ENCODE measurements at places on chromosomes 7 and 10.

DNA sequence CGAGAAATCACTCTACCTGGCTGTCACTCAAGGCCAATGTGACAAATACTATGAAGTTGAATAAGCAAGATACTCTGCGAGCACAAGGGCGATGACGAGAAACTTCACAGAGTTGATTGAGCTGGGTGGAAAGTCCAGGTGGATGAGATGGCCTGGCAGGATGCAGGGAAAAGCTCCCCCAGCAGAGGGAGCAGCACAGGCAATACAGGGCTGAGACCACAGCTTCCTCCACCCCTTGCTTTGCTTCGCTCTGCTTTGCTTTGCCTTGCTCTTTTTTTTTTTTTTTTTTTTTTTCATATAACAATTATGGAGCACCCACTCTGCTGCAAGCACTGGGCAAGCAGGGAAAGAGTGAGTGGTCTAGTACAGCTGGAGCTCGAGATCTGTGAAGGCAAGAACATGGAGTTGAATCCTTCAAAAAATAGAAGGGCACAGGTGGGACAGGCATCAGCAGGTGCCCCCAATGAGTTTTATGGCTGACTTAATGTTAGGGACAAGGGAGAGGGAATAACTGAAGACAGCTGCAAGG is 88.3 kb downstream of the CABCOCO1 start:
- peak; percentile 21 for DNase-seq

DNA sequence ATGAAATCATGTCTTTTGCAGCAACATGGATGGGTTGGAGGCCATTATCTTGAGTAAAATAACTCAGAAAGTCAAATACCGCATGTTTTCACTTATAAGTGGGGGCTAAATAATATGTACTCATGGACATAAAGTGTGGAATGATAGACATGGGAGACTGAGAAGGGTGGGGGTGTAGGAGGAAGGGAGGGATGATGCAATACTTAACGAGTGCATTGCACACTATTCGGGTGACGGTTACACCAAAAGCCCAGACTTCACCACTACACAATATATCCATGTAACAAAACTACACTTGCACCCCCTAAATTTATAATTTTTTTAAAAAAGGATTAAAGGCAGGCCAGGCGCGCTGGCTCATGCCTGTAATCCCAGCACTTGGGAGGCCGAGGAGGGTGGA is 13.6 kb downstream of the LGI1 start:
- DNase-seq = no peak

DNA sequence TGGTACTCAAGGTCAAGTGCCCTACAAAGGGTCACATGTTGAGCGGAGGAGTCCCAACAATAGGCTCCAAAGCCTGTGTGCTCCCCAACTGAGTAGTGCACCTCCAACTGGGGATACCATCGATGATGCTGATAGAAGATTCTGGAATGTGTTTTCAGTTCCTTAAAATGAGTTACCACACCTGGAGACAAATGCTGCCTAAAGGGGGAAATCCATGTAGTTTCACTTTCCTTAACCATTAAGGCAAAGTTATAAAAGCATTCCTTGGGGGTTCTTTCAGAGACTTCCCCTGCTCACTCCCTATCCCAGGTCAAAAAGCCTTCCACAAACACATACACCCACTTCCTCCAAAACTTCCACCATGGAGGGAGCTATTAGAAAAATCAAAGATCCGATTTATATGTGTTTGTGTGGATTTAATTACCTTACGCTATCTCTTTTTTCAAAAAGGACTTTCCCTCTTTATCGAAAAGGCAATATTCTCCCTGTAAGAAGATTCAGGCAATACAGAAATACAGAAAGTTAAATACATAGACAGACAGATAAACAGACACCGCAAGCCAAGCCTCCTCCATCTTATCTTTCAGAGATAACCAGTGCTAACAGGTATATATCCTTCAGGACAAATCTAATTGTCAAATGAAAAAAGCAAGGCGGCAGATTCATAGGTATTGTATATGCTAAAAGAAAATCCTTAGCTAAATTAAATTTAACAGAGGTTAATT is 135.9 kb upstream of the ASAH2 start:
- no peak for DNase-seq

DNA sequence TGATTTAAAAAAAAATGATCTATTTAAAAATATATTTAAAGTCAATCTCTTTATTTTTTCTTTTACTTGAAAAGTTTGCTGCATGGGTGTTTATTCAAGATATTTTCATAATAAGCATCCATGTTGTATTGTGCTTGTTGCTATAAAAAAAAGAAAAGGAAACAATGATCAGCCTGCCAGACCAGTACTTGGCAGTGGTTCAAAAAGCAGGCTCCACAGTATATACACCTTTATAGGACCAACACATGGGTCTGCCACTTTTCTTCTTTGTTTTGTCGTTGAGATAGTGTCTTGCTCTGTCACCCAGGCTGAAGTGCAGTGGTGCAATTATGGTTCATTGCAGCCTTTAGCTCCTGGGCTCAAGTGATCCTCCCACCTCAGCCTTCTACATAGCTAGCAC is 228.0 kb downstream of the TWIST1 start:
- DNase-seq = no peak

- DNase-seq = no peak
Observed at GRCh38 chr7:110541962-110542361, 549.0 kb upstream of the LRRN3 start.

DNA sequence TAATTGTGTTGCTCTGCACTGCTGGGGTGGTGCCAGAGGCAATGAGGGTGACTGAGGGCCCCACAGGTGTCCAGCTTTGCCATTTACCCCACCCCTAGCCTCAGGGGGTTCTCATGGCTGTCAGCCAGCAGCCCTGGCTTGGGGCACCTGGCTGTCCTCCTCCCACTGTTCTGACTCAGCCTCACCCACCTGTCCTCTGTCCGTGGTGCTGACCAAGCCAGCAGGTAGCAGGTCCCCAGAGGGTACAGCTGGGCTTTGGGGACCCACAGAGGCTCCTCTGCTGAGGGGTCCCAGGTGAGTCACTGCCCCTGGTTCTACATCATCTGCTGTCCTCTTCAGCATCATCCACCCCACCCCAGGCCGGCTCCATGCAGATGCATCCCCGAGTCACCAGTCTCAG is 32.2 kb upstream of the ZNF716 start:
- no peak for DNase-seq

GRCh38 chr10:22338185-22338900 is 7.0 kb upstream of the SPAG6 start:
- no peak for DNase-seq

All from T1000 (cell line).